ENCODE measurements at places on chromosomes 13 and 19.

- DNase-seq, result no peak
Measured at GRCh38 chr19:16591803-16592556, 19.8 kb upstream of the SLC35E1 start.

DNA sequence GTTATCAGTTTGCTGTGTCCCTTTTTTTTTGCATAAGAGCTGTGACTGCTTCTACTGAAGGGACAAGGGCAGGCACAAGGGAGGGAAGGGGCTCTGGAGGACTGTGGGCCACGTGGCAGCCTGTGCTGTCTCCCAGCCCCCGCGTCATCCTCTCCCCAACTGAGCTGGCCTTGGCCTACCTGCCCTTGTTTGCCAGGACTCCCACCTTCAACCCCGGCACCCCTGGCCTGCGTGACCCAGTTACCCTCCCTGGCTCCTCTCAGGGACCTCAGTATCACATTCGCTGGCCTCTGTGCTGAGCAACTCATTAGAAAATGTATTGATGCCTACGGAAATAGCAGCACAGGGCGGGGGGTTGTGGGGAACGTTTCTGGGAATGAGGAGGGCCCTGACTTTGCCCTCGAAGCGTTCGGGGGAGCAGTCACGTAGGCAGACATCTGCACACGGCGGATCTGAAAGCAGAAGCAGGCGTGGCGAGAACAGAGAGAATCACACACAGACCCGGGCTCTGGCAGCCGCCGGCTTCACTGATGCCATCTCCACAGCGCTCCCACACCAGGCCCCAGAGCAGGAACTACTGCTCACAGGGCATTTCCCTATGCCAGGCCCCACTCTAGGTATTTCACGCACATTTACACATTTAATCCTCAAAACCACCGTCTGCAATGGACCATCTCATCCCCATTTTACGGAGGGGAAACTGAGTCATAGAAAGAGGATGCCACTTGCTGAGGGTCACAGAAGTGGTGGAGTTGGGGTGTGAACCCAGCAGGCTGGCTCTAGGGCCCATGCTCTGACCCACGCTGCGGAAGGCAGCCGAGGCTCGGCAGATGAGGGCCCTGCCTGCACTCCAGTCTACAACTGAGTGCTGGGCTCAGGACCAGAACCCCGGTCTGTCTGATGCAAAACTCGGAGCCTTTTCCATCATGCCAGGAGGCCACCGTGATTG lies 5.7 kb upstream of the ATF5 start:
- no peak for DNase-seq

- DNase-seq, result no peak
Measured at GRCh38 chr13:81596224-81596753, 1255.4 kb upstream of the SPRY2 start.

DNA sequence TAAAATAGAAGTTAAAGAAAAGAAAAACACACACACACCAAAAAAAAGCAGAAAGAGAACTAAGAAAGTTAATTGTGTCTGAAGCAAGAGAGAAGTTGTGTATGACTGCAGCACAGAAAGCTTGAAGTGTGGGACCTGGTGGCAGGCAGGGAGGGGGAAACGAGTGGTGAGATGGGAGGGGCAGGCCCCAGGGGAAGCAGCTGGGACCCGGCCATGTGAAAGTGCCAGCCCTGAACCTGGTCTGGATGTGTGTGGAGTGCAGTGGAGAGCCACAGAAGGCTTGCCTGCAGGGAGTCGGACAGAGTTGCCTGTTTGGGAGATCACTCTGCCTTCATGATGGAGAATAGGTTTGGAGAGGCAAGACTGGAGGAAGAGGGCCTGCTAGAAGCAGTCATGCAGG lies 199.0 kb downstream of the GGACT start:
- no peak for DNase-seq

DNA sequence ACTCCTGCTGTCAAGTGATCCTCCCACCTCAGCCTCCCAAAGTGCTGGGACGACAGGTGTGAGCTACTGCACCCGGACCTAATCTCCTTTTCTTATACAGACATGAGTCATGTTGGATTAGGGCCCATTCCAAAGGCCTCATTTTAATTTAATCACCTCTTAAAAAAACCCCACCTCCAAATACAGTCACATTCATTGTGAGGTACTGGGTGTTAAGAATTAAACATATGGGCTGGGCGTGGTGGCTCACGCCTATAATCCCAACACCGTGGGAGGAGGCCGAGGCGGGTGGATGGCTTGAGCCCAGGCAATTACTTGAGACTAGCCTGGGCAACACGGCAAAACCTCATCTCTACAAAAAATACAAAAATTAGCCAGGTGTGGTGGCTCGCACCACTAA lies 46.6 kb downstream of the PIN1 start:
- DNase-seq, result no peak

GRCh38 chr19:3959766-3960131 lies 11.2 kb downstream of the DAPK3 start:
- DNase-seq, result no peak

DNA sequence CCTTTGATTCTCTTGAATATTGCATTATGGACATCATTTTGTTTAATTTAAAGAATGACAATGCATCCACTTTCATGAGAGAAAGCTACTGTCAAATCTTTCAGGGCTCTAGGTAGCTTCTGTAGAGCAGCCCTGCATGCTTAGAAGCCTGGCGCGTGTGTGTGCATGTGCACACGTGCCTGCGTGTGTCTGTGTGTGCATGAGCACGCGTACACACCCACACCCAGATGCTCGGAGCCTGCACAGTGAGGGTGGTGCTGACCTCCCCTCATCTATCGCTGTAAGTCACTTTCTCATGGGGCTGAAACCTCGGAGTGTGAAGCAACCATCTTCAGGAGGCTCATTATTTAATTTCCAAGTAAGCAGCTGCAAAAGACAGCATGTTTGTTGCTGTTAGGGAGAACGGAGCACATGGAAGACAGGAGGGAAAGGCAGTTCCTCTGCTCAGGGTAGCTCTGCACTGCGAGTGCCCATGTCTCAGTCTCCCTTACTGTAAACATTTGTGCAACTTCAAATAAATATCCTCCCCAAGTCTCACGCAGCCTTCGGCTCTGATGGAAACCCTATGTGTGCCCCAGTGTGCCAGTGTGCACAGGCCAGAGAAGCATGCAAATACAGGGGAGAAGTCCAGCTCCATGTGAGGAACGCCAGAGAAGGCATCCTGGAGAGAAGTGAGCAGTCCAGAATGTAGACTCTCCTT lies 22.8 kb downstream of the TSHZ3 start:
- no peak for DNase-seq

GRCh38 chr13:74726206-74726605 lies 592.0 kb upstream of the KLF12 start:
- no peak for DNase-seq

DNA sequence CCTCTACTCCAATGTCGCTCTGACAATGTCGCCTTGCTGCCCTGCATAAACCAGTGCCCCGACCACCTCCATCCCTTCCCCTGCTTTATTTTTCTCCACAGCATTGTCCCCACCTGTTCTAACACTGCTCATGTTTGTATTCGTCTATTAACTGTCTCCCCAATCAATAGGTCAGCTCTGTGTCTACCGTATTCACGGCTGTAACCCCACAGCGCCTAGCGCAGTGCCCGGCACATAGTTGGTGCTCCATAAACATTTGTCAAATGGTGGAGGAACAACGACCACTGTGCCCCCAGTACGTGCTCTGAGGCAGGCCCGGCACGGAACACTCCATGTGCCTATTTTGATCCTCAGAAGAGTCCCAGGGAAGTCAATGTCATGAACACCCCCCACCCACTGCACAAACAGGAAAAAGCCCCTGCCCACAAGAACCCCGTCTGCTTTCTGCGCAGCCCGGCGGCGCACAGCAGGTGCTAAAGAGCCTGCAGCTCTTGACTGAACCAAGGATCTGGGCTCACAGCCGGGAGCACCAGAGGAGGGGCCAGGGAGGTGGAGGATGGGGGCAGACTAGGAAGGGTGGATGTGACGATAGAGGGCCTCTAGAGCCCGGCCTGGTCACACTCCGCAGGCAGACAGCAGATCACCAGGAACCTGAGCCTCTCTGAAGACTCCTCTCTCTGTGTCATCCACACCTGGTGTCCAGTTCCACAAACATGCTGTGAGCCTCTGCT lies 1.8 kb upstream of the CEACAM16 start:
- no peak for DNase-seq

- DNase-seq, result no peak
Measured at GRCh38 chr13:106804991-106805390, 237.1 kb upstream of the ARGLU1 start.

DNA sequence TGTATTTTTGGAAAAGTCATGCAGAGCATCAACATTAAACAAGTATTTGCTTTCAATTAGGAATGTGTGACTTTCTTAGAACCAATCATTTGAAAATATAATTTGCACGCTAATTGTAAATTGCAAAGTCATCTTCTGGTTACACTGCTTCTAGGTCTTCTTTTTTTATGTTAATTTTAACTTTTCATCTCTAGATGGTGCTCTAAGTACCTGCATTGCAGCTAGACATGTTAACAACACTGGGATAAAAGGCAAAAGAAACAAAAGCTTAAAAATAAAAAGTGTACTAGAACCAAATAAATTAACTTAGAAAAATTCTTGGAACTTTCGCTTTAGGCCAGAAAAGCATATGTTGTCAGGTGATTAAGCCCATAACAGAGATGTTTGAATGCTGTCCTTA lies 2758.2 kb downstream of the PCDH9 start:
- no peak for DNase-seq

- DNase-seq, result no peak
Measured at GRCh38 chr13:42218576-42218975, 53.4 kb upstream of the AKAP11 start.

DNA sequence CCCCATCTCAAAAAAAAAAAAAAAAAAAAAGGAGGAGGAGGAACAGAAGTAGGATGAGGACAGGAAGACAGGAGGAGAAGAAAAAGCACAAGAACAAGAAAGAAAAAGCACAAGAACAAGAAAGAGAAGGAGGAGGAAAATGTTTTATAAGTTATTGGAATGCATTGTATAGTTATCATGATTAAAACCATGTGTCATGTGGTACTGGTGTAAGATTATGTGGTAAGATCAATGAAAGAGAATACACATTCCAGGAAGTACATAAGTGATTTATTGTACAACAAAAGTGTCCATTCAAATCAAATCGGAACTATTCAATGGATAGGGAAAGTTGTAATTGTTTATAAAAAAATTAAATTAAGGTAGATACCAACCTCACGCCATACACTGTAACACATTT lies 167.7 kb downstream of the MZT1 start:
- DNase-seq, result no peak

DNA sequence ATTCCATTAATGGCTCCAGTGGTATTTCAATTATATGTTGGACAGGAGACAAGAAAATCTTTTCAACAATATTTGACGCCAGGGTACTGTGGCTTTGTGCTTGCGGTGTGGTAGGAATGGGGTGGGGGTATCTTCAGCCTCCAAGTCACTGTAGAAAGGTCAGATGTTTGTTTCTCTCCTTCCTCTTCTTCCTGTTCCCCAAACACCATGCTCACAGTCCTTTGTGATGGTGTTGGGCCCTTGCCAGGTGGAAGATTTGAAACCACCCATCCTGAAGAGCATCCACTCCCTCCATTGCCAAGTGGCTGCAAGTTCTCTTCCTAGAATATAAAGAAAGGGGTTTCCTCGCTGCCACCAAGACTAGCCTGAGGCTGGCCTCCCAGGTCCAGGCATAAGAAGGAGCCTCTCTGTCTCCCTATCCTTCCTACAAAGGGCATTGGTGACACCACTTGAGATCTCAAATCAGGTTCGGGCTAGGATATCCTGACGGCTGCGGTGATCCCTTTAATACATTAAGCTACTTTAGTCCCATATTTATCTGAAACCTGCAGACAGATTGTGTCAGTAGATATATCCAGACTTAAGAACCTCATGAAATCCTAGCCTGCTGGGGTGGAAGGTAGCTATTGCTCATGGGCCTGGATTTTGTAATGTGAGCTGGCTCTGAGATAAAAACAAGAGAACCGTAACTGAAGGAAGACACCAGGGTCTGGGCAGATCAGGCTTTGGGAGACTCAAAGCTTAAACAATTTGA lies 64.3 kb upstream of the SIAH3 start:
- DNase-seq, result no peak

- DNase-seq, result no peak
Measured at GRCh38 chr13:41028051-41028450, 8.9 kb upstream of the ELF1 start.

DNA sequence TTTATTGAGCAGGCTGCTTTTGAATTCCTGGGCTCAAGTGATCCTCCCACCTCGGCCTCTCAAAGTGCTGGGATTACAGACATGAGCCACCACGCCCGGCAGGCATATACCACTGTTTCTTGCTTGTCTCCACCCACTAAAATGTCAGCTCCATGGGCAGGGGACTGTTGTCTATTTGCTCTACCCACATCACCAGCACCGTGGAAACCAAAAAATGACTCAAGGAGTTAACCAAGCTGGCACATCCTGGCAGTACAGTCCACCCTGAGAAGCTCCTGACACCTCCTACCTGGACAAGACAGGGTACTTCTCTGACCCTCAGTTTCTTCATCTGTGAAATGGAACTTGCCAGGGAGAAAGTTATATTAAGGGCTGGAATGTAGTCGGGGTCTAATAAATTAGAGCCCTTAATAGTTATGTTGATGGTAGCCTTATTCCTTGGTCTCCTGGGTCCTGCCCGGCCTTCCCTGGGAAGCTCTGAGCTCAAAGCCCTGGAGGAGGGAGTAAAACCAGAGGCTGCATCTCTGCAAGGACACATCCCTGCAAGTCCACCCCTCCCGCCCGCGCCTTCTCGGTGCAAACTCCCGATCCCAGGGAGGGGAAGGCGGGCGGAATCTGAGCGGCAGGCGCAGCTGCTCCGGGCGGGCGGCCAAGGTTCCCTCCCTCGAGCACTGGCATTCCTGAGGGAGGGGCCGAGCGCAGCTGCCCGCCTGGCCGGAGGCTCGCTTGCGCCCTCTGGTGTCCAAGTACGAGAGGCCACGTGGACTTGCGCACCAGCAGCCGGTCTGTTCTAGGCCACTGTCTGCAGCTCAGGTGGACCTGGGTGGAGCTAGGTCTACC lies 14.1 kb downstream of the RDH8 start:
- DNase-seq, result peak; percentile 89

- peak; percentile 89 for DNase-seq
Measured at GRCh38 chr19:913080-913748, at the start of gene R3HDM4. R3HDM4 (minus strand) TSS chr19:913219; CDS start chr19:913157, 62 bp downstream.

DNA sequence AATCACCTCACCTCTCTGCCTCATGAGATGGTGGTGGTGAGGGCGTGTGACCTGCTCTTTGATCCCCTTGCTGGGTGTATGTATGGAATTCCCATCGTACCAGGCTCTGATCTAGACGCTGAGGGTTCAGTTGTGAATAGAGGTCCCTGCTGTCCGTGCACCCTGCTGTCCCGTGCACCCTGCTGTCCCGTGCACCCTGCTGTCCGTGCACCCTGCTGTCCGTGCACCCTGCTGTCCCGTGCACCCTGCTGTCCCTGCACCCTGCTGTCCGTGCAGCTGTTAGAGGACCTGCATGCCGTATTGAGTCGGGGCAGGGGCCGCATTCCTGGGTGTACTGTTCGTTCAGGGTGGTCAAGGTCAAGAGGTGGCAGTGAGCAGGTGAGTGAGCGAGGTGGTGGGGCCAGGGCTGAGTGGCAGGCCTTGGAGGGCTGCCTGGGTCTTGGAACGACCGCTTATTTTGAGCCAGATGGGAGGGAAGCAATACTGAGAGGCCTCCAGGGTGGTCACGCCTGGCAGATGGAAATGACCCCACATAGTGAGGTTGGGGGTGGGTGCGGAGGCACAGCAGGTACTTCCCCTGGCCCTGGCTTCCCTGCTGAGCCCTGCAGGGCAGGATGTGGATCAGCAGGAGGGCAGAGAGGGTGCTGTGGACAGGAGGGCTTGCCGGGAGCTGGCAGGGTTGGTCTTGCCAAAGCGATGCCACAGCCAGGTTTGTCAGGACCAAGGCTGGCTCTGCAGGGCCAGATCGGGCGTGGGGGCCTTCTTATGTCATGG lies 4.6 kb upstream of the EPN1 start:
- no peak for DNase-seq

- DNase-seq, result no peak
Measured at GRCh38 chr13:35965226-35965927, 165.8 kb downstream of the DCLK1 start.

- DNase-seq, result peak; percentile 59
Measured at GRCh38 chr19:2164020-2164998, 576 bp downstream of the DOT1L start.

Measured in activated CD4-positive, alpha-beta memory T cell treated with anti-CD3 and anti-CD28 coated beads for 36 hours (primary cell).